ENCODE measurements at places on chromosomes 4 and X.

- no peak for DNase-seq
Observed at GRCh38 chr4:120922381-120923206, at the start of gene PRDM5. Gene PRDM5, minus strand, starts transcription at chr4:120922726. Its CDS starts 118 bp downstream, at chr4:120922608.

DNA sequence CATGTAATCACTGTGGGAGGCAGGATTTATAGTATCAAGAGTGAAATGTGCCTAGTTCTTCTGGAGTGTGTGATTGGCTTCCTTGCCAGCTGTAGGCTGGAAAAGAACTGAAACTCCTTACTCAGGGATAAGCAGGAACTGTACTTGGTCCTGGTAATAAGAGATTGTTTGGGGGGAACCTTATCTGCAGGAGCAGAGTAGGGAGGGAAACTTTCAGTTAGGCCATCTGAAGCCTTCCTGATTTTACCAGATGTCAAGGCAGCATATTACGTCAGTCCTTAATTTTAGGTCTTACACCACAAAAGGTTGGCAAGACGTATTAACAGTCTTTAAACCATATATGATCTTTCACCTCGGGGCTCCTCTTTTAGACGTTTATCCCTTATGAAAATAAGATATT lies 231.5 kb upstream of the FMR1 start:
- no peak for DNase-seq

GRCh38 chr4:187992971-187993370 lies 2.6 kb upstream of the ZFP42 start:
- no peak for DNase-seq

DNA sequence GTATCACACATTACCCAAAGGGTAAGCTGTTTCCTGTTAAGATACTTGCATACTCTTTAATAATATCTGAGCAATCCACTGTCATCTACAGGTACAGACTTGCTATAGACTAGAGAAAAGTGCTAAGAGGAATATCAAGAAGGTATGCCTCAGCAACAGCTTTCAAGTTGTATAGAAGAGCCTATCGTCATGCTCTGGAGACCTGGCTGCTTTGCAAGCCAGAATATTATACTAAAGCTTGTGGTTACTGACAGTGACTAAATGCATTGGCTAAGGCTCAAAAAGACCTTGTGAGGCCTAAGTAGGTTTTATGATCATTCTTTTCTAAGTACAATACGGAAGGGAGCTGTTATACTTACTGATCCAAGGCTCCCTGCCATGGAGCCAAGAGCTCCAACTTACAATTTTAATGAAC lies 11.3 kb downstream of the LAMP2 start:
- no peak for DNase-seq

DNA sequence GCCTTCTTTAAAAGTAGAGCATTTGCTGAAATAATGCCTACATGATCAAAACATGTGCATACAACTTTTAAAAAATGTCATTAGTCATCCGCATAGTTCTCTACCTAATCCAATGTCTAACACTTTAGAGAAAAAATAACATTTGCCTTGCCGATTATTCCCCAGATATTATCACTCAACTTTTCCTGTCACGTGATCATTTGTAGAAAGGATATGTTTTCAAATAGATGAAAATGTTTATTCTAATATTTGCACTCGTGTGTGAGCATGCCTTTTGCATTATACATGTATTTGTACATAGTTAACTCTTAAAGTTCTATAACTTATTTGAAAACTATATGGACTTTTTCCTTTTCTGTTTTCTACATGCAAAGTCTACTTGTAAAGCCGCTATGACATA lies 533.0 kb upstream of the FMR1 start:
- DNase-seq: no peak

GRCh38 chr4:68895561-68896198 lies 55.9 kb downstream of the UGT2A3 start:
- no peak for DNase-seq

GRCh38 chr4:8329859-8330761 lies 60.6 kb downstream of the HTRA3 start:
- no peak for DNase-seq

- DNase-seq: peak; percentile 86
Observed at GRCh38 chr4:140151699-140152012, 2.3 kb downstream of the MAML3 start.

DNA sequence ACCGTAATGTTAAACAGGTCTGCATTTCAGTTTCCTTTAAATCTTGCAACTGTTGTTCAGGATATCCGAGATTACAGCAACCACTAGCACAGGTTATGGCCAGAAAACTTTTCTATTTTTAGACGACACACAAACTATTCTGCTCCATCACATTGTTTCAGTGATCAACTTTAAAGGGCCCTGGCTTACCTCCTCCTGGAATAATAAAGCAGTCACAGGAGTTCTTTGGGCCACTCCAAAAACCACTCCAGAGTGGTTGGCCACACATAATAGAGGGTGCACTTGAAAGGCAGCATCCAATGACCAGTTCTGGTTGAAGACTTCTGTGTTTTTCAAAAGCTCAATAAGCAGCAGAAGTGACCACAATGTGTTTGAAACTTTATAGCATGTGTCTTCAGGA lies 118.9 kb downstream of the RAB28 start:
- DNase-seq: no peak

DNA sequence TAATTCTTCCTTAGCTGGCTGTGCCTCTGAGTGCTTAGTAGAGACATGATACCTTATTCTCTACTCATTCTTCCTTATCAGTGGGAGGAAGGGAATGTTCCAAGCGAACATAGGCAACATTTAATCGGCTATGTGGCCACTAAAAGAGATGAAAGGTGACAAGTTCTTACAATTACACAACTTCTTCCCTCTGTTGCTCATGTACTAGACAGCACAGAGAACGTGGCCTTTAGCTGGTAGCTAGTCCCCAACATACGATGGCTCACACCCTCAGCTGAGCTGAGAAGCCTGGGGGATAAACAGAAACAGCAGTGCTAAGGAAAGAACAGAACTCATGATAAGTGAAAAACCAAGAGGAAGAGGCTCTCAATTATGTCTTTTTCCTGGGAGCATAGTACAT lies 52.2 kb downstream of the APOO start:
- DNase-seq: no peak

DNA sequence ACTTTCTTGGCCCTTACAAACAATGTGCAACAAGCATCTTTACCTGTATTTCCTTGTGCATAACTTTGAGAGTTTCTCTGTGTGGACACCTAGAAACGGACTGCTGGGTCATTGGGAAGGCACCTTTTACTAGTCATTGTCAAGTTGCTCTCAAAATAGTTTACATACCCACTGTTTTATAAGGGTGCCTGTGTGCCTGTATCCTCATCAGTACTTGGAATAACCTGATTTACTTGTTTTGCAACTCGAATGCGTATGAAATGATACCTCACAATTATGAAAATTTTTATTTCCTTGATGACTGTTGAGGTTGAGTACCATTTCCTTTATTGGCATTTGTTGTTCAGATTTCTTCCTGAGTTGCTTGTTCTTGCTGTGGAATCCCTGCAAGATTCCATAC lies 150.8 kb downstream of the STIM2 start:
- no peak for DNase-seq

- no peak for DNase-seq
Observed at GRCh38 chrX:38798956-38799355, 2.3 kb upstream of the MID1IP1 start.

DNA sequence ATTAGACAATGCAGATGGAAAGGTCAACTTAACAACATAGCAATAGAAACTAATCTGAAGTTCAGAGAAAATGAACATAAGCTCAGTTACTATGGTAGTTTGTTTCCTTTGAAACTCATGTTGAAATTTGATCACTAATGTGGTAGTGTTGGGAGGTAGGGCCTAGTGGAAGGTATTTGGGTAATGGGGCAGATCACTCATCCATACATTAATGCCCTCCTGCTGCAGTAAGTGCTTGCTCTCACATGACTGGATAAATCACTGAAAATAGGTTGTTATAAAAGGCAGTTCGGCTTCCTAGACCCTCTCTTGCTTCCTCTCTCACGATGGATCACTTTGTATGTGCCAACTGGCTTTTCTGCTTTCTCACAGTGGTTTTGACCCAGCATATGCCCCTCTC lies 567.4 kb upstream of the GALNT7 start:
- DNase-seq: no peak

GRCh38 chr4:119735165-119735651 lies 106.6 kb upstream of the PDE5A start:
- DNase-seq: no peak

- DNase-seq: no peak
Observed at GRCh38 chrX:100650841-100651240, 6.8 kb downstream of the SRPX2 start.

All from bone marrow (tissue), 2 donors.